Forelimb muscle (tissue), 1 donor: ENCODE measurements at places on chromosomes 12 and 14. TPM values are rescaled to one million over a fixed set of nuclear protein-coding genes. Genes with fewer than 3 reads are reported as not detected.

- peak; percentile 46 for DNase-seq
These were observed 23.8 kb upstream of the PHC1 start for GRCh38 chr12:8890313-8891085.

DNA sequence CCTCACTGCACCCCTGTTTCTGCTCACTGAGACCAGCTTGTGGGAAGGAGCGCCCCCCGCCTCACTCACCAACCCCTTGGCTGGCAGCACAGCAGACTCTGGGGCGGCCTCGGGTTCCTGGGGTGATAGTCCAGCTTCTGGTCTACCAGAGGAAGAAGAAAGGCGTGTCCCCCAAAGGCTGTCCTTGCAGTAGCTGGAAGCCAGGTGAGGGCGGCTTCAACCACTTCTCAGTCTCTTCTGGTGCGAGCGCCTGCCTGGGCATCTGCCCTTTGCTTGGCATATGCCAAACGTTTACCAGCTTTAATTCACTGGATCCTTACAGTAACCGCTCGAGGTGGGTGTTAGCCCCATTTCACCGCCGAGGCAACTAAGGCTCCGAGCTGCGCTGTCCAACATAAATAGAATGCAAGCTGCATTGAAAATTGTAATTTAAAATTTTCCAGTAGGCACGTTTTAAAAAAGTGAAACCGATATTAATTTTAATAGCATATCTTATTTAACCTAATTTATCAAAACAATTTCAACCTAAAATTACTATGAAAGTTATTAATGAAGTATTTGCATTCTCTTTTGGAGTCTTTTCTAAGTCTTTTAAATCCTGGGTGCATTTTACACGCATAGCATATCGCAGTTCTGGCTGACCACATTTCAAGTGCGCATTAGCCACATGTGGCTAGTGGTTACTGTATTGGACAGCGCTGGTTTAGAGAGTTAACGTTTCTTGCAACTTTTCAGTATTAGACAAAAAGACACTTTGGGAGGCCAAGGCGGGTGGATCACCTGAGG, 872 bp downstream of the FAM177A1 start:
- peak; percentile 5 for DNase-seq

DNA sequence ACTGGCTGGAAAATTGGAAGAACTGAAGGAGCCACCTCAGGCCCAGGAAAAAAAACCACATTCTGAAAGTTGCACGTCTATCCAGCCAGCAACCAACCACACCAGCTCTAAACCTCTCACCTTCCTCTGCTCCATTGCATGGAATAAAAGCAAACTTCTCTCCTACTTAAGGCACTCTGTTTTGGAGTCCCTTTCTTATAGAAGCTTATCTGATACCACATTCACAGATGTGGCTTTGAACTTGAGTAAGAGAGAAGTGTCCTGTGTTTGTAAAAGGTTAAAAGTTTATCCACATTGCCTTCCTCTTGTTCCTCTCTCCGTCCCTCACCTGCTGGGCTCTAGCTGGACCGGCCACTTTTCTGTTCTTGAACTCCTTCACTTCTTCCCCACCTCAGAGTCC, 99.6 kb upstream of the PLXNC1 start:
- no peak for DNase-seq

DNA sequence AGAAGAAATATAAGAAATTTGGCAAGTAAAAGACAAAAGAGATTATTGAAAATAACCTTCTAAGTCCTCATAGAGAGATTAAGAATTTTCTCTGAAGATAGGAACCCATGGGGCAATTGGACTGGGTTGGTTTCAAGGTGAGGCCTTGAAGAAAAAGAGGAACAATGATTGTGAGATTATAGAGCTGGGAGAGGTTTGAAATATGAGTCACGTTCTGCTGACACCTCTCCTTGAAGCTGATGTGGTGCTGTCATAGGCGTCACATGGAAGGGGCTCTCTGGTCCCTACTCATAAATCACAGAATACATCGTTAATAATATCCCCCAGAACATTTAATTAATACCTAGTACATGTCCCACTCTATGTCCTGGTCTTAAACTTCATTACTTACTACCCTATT, 227.6 kb upstream of the PDE3A start:
- DNase-seq, result no peak

DNA sequence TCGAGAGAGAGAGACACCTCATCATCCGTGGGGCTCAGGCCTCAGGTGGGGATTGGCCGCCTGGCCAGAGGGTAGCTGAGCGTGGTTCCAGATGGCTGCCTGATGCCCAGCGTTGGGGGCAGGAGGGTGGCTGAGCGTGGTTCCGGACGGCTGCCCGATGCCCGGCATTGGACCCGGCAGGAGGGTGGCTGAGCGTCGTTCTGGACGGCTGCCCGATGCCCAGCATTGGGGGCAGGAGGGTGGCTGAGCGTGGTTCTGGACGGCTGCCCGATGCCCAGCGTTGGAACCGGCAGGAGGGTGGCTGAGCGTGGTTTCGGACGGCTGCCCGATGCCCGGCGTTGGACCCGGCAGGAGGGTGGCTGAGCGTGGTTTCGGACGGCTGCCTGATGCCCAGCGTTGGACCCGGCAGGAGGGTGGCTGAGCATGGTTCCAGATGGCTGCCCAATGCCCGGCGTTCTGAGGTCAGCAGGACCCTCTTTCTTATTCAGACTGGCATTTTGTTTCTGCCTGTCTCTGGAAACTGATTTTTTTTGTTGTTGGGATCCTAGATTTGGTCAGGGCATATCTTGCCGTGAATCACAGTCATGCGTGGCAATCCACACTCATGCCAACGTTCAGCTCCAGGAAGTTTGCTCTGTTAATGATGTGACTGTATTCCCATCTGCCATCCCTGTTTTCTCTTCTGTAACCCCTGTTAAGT, 40.7 kb downstream of the GALNT9 start:
- no peak for DNase-seq

DNA sequence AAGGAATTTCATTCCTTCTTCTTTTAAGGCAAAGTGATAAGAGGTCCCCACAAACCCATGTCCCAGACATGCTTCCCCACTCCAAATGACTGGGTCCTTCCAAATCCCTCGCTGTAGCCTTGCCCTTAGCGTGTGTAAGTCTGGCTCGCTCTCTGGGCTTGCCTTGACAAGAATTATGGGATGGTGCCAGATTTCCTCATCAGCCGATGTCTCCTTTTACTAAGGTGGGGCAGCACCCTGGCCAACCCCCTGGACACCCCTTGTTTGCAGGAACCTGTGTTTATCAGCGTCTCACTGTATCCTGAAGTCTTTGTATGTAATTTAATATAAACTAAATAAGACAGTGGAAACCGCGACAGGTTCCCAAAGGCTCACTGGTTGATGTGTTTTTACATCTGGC, 493.3 kb downstream of the EGLN3 start:
- no peak for DNase-seq

- no peak for DNase-seq
These were observed 109.8 kb downstream of the IPO8 start for GRCh38 chr12:30585877-30586276.

- DNase-seq, result no peak
These were observed 275.1 kb downstream of the PRKD1 start for GRCh38 chr14:29652571-29652970.

- no peak for DNase-seq
These were observed 346.5 kb downstream of the BCL11B start for GRCh38 chr14:98925354-98926040.

DNA sequence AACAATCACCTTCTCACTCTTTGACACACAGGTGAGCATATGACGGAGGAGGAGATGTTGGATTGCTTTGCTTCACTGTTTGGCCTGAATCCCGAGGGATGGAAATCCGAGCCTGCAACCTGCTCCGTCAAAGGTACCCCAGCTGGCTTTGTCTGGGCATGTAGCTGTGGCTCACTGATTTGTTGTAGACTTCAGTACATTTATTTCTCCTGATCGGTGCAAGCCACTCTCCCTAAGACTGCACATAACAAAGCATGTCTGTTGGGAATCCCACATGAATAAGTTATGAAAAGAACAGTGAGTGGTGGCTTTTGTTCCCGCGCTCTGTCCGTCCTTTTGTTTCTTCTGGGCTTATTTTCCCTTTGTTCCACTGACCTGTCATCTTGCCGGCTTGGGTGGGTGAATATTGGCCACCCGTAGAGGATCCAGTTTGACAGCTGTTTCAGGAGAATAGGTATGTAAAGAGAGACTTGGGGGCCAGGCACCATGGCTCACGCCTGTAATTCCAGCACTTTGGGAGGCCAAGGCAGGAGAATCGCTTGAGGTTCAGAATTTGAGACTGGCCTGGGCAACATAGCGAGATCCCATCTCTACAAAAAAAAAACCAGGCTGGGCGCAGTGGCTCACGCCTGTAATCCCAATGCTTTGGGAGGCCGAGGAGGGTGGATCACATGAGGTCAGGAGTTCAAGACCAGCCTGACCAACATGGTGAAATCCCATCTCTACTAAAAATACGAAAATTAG, 20.0 kb upstream of the BCL7A start:
- DNase-seq, result no peak

- no peak for DNase-seq
These were observed 13.8 kb downstream of the CCDC92 start for GRCh38 chr12:123958876-123959275.

DNA sequence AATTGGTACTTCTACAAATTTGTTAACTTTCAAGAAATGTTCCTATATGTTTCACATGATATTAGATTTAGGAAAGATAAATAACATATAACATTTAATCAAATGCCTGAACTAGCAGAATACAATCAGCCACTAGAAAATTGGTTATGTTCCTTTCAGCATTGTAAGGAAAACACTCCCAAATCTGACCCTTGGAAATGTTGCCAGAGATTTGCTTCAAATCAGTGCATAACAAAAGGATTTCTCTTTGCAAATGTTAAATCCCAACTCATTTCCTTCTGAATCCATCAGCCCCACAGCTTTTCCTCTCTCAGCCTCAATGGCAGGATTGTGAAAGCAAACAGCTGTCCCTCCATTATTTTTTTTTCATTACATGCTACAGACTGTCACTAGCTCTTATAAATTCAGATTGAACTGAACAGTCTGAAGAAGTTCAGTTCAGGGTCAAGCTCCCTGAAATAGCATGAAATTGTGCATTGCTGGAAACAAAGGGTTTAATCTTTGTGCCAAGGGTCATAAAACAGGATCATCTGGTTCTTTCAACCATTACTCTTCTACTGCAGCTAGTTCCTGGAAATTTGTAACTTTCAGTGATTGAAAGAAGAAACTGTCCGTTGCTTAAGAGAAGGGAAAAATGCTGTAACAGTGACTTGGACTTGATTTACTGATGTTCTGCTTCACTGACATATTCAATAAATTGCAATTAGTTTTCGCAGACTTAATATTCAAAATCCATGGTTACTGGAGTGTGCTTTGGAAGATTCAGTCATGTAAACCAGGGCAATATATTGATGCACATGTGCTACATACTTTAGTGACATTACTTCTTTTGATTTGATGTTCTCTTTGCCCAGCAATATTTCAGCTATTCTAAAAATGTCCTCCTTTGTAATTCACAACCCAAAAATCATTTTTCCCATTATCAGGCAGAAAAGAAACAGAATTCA, 246.4 kb downstream of the RPL10L start:
- DNase-seq, result peak; percentile 9

DNA sequence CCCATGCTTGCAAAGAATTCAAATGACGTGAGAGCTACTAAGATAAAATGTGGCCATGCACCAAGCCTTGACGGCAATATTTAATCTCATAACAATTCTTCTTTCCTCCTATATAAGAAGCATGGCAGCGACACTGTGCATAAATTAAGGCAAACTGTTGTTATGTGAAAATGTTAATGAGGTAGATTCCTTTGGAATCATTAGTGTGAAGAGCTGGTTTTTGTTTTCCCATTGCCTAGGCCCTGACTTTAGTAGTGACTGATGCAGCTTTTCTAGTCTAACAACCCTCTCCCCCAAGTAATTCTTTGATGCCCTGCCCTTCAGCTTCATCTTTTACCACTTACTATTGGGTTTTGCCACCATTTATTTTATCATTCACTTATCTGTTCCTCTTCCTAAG, 10.6 kb upstream of the PSEN1 start:
- no peak for DNase-seq

- DNase-seq, result no peak
These were observed 46.6 kb downstream of the PPP2R5C start for GRCh38 chr14:101808020-101808641.

DNA sequence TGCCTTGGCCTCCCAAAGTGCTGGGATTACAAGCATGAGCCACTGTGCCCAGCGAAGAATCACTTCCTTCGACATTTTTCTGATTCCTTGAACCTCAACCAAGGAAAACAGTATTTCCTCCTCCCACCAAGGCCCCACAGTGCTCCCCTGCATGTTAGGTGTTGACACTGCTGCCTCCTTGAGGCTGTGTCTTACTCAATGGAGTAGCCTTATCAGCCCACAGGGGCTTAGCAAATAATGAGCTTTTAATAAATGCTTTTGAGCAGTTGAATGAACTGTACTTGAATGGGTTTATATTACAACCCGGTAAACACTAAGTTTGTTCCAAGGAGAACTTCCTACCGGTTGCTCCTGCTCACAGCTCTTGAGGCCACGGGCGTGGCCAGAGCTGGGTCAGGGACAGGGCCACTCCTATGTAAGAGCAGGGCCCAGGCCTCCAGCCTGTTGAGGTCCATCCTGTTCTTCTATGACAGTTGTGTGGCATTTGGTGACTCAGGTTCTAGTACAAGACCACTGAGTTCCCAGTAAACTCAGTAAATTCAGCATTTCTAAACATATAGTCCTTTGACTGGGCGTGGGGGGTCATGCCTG, 36.8 kb upstream of the TUBA1A start:
- no peak for DNase-seq

The GUCY2C gene
- polyA plus RNA-seq, result 0.16 TPM

The ALKBH1 gene
- 11.0 TPM for polyA plus RNA-seq

The CISTR gene
- polyA plus RNA-seq, result not detected

The BCL7A gene
- 16.8 TPM for polyA plus RNA-seq

The CLEC7A gene
- polyA plus RNA-seq, result 1.5 TPM

The PLD4 gene
- 5.7 TPM for polyA plus RNA-seq

The AGAP2 gene
- 8.2 TPM for polyA plus RNA-seq

The PRB4 gene
- polyA plus RNA-seq, result not detected

The SLC25A47 gene
- polyA plus RNA-seq, result 0.10 TPM
